Fibroblast of skin of left biceps (primary cell): ENCODE measurements at places on chromosomes 11 and 22.

DNA sequence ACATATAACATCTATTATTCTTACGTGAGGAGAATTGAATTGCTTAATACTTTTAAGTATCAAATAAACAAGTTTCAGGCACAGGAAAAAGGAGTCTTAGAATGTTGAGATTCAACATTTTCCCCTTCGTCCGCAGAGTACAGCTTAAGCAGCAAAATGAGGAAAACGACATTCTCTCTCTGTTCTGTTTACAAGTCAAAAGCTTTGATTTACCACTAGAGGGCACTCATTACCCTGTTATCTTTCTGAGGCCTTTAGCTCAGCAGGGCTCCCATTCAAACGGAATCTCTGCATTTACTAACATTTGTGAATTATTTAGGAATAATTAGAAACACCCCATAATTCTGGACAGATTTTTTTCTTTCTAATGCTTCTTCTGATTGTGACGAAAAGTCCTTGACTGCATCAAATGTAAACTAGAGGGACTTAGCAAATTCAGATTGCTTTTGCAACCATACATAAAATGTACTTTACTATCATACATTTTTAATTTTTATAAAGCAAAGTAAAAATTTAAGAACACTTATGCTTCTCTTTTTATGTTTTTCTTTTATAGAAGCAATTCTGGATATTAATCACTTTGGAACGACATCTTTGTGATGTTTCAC is 75.0 kb downstream of the JRKL start:
- DNase-seq: peak; percentile 31

DNA sequence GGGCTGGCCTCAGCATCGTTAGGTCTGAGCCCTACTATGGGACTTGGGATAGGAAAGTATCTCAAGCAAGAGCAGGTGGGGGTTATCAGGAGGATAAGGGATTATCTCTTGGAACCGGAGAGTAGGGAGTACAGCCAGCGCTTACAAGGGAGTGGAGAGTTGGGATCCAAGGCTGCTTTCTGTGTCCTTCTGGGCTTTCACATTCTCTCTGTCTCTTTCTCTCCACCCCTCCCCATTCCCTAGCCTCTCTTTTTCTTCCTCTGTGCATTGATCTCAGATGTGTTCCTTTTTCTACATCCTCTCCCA is 170.2 kb downstream of the BUD13 start:
- no peak for DNase-seq

DNA sequence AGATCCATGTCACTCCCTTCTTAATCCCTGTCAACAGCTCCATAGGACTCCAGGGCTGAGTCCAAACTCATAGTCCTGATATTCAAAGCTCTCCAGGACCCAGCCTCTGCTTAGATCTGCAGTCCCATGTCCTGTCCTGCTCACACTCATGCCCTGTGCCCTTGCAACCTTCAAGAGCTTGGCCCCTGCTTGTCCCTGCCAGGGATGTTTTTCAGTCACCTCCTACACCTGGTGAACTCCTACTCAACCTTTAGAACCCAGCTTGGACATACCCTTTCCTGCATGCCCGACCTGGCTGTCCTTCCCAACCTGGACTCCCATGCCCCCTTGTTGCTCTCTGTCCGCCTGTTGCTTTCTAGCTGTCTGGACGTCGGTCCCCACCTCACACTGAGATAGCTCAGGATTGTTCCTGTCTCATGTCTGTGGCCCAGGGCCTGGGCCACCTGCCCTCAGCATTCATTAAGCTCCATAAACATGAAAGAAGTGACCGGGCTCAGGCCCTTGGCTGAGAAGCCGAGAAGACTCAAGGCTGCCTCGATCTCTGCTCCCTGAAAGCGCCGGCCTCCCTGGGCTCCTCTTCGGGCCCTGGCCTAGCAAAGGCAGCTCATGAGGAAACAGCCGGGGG is 48.8 kb upstream of the RTL6 start:
- no peak for DNase-seq

DNA sequence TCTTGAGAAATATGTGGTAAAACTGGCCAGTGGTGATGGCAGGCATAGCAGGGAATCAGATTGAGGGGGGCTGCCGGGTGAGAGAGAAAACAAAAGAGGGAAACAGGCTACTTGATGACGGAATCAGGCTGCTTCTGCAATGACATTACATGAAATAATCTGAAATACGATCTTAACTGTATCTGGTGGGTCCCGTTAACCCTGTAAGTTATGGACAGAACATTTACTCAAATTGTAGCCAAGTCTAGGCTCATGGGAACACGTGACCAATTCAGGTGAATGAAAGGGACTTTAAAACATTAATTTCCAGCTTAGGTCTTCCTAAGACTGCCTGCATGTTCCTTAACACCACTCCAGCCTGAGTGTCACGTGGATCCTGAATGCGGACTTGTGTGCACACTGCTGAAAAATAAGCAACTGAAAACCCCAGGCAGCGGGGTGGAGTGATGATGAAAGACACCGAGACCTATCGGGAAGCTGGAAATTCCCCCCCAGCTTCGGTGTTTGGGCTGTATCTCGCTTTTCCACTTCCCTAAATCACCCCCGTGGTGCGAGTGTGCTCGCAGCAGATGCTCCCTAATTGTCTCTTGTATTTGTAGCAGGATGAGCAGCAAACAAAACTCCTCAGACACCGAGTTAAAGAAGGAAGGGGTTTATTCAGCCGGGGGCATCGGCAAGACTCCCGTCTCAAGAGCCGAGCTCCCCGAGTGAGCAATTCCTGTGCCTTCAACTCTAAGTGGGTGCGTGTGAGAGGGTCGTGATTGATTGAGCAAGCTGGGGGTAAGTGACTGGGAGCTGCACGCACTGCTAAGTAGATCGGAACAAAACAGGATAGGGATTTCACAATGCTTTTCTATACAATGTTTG is 145.0 kb upstream of the GRK3 start:
- DNase-seq: no peak

- no peak for DNase-seq
Observed at GRCh38 chr11:10273738-10274137, 20.3 kb downstream of the SBF2 start.

DNA sequence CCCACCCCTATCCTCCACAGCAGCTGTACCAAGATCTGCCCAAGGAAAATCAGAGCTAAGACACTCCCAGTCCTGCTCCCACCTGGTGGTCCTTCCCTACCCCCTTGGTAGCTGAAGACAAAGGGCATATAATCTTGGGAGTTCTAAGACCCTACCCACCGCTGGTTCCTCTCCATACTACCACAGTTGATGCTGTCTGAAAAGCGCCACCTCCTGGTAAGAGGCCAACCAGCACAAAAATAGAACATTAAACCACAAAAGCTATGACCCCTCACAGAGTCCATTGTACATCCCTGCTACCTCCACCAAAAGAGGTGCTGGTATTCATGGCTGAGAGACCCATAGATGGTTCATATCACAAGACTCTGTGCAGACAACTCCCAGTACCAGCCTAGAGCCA is 161.5 kb upstream of the ARHGAP42 start:
- no peak for DNase-seq

DNA sequence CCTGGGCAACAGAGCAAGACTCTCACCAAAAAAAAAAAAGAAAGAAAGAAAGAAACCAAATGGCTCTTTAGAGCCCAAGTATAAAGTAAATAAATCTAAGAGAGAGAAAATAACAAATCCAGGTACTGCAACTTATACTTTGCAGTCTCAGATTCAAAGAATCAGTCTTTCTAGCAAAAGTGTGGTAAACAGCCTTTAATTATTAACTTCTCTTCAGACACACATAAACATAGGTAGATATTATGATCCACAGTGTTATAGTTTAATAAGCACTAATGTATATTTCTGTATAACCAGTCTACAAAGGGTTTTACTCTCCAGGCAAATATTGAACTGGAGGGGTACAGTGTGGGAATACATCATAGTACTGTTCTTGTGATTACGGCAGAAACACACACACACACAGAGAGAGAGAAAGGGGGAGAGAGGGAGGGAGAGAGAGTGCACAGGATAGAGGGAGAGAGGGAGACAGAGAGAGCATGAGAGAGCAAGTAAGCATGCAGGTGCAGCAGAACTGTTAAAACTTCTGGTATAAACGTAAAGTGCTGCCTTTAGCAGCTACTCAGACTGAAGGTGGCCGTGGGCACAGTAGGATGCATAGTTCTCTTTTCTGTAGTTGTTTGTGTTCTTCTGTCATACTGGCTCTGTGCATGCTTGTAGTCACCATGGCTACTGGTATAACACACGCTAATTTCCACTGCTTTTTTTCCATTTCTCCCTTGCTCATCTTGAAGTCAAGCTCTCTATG is 32.3 kb downstream of the MTMR2 start:
- no peak for DNase-seq
